ENCODE measurements at places on chromosomes 1 and 21. TPM values are rescaled to one million over a fixed set of nuclear protein-coding genes. Genes with fewer than 3 reads are reported as not detected.
A peak's percentile ranks its signal among the peaks of the same experiment; 100 is the strongest.

DNA sequence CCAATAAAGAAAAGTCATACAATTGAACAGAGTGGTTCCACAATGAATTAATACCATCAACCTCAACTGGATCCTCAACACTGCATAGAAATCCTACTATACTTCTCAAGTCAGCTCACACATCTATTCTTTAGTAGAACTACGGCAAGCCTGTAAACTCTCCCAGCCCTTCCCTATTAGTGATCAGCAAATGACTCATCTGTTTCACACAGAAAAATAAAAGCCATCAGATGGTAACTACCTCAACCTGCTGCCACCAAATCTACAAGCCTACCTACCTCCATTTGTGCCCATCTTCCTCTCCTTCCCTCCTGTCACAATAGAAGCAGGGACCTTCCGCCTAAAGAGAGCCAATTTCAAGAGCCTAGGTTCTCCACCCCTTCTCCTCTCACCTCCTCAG is 63.6 kb downstream of the DMAP1 start:
- H3K4me3 ChIP-seq: no peak overlapping the region
- DNase-seq: no peak
- H3K27ac ChIP-seq: peak overlapping the region; percentile 39
- H3K27me3 ChIP-seq: no peaks in the 10 kb centered on the region

DNA sequence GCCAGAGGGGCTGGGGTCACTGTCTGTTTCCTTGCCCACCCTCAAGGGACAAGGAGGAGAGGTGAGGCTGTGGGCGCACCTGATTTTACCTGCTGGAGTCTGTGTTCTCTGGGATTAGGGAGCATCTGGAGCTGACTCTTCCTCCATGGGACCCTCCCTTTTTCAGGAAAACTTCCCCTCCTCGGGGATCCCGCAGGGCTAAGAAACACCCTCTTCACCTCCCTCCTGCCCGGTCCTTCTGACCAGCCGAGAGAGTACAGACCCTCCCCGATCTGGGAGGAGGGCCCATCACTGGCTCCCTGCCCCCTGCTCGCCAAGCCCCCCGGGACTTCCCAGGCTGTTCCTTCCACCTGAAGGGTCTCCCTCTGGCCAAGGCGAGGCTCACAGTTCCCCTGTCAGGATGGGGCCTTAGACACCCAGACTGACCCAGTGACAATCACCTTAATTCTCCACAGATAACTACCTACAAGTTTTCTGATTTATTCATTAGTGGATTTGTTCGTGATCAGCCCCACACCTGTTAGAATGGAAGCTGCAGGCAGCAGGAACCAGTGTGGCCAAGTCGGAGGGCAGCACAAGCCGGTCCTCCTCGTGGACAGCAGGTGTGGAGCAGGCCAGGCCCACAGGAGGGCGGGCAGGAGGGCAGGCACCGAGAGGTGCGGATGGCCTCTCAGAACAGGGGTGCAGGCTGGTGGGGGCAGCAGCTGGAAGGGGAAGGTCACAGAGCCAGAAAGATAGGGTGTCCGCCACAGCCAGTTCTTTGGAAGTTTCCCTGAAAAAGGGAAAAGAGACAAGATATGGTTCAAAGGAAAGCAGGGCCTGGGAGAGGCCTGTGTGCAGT is 15.9 kb upstream of the SAMD11 start:
- H3K4me3 ChIP-seq: no peak overlapping the region
- DNase-seq: peak; percentile 1
- no peak overlapping the region for H3K27ac ChIP-seq
- H3K27me3 ChIP-seq: peaks cover 73% of the 10 kb centered on the region

GRCh38 chr1:33394770-33395169 is 36.1 kb downstream of the PHC2 start:
- H3K27ac ChIP-seq: no peak overlapping the region
- peaks cover 3% of the 10 kb centered on the region for H3K4me1 ChIP-seq
- no peak for DNase-seq
- H3K36me3 ChIP-seq: no peaks in the 10 kb centered on the region

- H3K27me3 ChIP-seq: no peaks in the 10 kb centered on the region
- H3K27ac ChIP-seq: no peak overlapping the region
- H3K36me3 ChIP-seq: no peaks in the 10 kb centered on the region
- no peaks in the 10 kb centered on the region for H3K4me1 ChIP-seq
These were observed 45.4 kb downstream of the KCND3 start for GRCh38 chr1:111943846-111944749.

GRCh38 chr1:185474440-185475149 is 157.6 kb upstream of the IVNS1ABP start:
- no peaks in the 10 kb centered on the region for H3K27me3 ChIP-seq
- no peak overlapping the region for H3K27ac ChIP-seq
- no peak overlapping the region for H3K4me3 ChIP-seq
- no peak for DNase-seq

Gene ATAD3C
- 0.45 TPM for total RNA-seq

Gene LGR6
- 0.66 TPM for total RNA-seq

Gene PEF1
- total RNA-seq: 68.5 TPM

Gene ERG
- 1.0 TPM for total RNA-seq

Gene SPATA45
- total RNA-seq: not detected
